WERI-Rb-1 (cell line): ENCODE measurements at places on chromosomes 2 and 18.

DNA sequence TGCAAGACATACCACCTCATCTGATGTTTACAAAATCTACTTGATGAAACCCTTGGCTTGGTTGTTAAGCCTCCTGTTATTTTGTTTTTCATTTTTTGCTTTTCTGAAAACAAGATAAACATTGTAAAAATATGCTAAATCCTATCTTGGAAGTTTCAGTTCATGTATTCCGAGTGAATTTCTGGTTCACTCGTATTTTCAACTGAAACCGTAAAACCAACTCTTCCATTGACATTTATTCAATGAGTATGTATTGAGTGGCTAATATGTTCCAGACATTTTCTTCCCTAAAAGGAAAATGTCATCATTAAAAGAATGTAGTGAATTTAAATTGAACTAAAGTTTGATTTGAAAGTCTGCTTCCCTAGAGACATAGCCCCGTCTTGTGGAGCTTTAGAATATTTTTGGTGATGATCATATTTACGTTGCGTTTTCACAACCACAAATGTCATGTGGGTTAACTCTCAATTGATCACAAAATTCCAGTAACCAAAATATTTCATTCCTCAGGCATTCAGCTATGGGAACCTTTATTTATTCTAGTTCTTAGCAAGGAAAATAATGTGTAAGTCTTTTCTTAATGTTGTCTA lies 204.2 kb downstream of the MBD2 start:
- no peak for DNase-seq

GRCh38 chr2:241298673-241299072 lies 16.8 kb downstream of the HDLBP start:
- no peak for DNase-seq

GRCh38 chr2:127173057-127173456 lies 47.0 kb downstream of the CYP27C1 start:
- DNase-seq = no peak

DNA sequence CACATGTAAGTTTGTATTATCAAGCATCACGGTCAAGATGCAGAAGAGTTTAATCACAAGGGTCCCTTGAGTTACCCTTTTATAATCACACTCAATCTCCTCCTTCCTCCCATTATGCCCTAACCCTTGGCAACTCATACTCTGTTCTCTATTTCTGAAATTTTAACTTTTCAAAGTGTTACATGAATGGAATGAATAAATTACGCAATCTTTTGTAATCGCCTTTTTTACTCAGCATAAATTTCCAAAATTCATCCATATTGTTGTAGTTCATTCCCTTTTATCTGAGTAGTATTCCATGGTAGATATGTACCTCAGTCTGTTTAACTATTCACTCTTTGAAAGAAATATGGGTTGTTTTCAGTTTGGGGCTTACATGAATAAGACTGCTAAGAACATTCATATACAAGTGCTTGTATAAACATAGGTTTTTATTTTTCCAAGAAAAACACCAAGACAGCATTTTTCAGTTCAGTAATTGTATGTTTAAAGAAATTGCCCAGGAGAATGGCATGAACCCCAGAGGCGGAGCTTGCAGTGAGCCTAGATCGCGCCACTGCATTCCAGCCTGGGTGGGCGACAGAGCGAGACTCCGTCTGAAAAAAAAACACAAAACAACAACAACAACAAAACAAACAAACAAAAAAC lies 430.9 kb upstream of the KCNH7 start:
- DNase-seq = no peak

DNA sequence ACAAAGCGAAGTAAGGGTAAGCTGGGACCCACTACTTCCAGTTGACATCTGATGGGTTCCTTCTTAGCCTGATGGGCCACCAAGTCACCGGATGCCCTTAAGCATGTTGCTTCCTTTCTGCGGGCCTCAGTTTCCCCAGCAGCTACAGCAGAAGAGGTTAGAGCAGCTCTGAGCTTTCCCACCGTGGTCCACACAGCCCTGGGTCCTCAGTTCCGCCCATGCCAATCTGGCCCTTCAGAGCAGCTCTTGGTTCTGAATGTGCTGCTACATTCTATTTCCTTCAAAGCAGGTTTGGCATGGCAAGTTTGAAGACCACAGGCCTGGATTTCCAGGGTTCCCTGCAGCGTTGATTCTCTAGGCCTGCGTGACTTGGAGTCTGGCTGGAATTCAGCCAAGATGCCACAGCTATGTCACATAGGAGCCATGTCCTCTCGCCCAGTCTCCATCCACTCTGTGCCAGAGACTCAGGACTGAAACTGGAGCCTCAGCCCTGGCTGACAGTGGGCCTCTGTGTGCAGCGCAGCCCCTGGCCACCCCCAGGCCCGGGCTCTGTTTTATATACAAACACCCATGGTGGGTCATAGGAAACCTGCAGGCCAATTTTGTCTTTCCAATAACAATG lies 79.6 kb downstream of the TFCP2L1 start:
- DNase-seq = no peak

- DNase-seq = no peak
Observed at GRCh38 chr2:55914786-55915185, 8.8 kb downstream of the EFEMP1 start.
